ENCODE measurements at places on chromosomes 2 and 18.
A peak's percentile ranks its signal among the peaks of the same experiment; 100 is the strongest.

DNA sequence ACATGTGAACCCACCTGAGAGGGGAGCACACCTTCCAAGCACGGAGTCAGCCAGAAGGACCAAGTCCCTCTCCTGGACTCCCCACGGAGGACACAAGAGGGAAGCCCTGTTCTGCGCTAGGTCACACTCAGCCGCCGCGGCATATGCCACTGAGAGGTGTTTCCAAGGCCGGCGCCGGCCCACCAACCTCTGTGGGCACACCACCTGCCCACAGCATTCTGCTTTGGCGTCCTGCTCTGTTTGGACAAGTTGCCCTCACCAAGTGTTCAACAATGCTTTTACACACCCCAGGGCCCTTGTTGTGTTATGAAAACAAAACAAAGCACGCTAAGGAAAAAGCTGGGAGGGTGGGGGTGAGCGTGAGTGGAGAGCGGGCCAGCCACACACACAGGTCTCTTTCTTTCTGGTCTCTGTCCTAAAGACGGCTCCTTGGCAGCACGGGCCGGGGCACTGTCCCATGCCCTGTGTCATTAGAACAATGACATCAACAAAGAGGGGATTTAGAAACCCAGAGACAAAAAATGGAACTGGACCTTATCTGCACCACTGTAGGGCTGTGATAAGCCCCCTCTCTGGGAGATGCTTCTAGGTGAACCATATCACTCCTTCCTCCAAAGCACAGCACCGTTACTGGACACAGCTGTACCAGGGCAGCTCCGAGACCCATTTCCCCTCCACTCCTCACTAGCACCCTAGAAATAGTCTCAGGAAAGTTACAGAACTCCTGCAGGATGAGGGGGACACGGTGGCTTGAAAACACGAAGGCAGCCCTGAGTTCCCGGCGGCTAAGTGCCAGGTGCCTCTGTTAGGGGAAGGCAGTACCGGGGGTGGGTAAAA is 17.0 kb downstream of the SMAD7 start:
- peak; percentile 41 for DNase-seq

- no peak for DNase-seq
Observed at GRCh38 chr2:127783101-127783500, 27.9 kb downstream of the WDR33 start.

GRCh38 chr2:588074-588645 is 89.0 kb downstream of the TMEM18 start:
- DNase-seq: no peak

GRCh38 chr2:13616616-13617015 is 899.9 kb downstream of the TRIB2 start:
- no peak for DNase-seq

DNA sequence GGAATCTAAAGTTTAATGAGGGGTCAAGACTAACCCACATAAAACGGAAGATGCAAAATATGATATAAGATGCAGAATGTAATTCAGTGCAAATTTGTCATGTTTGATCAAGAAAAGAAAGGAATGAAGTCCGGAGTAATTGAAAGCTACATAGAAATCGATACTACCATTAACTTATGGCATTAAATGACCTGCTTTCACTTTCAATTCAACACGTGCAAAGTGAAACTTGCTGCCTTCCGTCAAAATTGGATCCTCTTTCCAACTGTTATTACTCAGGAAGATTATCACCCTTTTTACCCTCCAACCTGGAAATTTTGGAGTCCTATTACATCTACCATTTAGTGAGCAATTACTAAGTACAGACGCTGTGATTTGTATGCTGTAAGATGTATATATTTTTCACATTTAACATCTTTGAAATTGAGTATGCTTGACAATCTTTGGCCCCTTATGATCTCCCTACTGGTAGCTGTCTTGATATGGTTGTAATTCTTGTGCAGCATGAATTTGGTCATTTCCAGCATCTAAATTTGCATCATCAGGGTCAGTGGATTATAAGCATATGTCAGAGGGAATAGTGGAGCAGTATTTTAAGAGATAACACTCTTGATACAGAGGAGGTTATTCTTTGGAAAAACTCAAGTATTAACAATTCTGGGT is 18.6 kb downstream of the UNC80 start:
- DNase-seq: no peak

GRCh38 chr18:79355433-79356335 is 40.0 kb upstream of the NFATC1 start:
- no peak for DNase-seq

DNA sequence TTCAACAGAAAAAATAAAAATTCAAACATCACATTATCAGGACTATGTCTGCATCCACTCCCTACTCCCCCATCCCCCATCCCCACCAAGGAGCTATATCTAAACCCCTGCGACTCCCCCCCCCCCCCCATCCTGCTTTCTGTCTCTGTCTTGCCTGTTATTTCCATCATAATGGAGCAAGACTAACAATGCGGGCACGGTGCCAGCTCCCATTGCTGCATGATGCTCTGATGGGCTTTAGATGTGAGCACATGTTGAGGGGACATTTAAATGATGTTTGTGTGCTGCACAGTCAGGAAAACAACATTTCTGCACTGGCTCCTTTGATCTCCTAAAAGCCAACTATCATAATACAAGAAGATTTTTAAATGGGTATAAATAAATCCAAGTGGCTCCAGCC is 644.2 kb upstream of the SETBP1 start:
- no peak for DNase-seq

DNA sequence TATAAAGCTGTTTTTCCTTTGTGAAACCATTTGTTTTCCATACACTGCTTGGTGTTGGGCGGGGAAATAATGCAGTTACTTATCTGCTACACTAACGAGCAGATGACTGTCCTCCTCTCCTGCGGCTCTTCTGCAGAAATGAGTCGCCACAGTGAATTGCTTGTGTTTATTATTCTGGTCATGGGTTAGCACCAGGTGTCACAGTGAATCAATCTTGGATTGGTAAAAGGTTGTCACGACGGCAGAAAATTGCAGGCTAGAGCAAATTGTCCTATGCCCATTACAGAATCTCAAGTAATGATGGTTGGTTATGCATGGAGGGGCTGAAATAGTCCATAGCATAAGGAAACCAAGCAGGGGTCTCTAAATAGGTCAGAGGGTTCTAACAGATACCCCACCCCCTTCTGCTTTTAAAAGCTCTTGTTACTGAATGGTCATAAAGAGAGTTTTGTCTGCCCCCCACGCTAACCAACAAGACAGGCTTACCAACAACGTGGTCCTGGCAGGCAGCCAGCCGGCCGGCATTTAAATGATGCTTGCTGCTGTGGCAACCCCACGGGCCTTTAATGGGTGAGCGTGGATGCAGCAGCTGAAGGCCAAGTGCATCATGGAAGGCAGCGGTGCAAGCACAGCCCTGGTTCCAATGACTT is 29.5 kb downstream of the RAB31 start:
- DNase-seq: peak; percentile 58

- no peak for DNase-seq
Observed at GRCh38 chr2:16219292-16219975, 279.1 kb downstream of the MYCN start.

GRCh38 chr2:1751767-1752725 is 7.7 kb upstream of the PXDN start:
- DNase-seq: no peak

GRCh38 chr2:1650085-1650872 is 94.0 kb downstream of the PXDN start:
- no peak for DNase-seq

DNA sequence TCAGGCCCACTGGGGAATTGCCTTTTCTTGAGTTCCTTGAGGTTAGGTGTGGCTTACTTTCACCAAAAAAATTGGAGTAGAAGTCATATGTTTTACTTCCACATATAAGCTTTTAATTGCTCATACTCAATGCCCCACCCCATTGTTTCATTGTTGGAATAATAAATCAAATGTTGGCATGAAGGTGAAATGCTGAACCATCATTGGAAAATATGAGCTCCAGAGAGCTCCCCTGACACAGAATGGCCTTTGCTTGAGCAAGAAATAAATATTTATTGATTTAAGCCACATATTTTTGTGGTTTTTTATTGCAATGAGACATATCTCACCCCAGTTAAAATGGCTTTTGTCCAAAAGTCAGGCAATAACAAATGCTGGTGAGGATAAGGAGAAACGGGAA is 167.3 kb upstream of the SRD5A2 start:
- DNase-seq: no peak

DNA sequence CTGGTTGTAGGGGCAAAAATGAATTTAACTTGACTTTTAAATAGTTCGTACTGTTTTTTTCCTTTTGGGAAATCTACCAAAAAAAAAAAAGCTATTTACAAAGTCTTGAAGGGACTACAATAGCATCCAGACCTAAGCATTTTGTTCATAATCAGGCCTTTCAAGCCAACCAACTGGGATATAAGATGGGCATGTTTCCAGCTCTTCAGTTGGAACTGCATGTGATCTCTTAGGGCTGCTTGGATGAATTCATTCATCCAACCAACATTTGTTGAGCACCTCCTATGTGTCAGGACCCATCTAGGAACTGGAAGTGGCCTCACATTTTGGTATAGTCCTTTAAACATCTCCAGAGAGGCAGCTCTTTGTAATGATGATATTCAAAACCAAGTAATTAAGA is 98.6 kb downstream of the AAK1 start:
- DNase-seq: no peak

DNA sequence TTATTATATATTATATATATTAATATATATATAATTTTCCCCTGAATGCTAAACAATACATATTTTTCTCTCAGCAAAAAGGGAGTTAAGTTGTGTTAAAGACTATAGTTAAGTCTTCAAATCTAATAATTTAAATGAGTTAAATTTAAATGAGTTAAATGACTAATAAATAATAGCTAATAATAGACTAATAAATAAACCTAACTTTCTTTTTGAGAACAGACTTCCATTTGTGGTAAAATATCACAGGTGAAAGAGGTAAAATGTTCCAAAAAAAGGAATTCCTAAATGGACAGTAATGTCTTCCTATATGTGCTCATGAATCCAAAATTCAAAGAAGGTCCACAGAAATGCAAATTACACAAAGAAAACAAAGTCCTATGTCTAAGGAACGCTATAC is 74.6 kb downstream of the SLC25A12 start:
- DNase-seq: no peak
